ENCODE measurements at places on chromosomes 12 and 14.

DNA sequence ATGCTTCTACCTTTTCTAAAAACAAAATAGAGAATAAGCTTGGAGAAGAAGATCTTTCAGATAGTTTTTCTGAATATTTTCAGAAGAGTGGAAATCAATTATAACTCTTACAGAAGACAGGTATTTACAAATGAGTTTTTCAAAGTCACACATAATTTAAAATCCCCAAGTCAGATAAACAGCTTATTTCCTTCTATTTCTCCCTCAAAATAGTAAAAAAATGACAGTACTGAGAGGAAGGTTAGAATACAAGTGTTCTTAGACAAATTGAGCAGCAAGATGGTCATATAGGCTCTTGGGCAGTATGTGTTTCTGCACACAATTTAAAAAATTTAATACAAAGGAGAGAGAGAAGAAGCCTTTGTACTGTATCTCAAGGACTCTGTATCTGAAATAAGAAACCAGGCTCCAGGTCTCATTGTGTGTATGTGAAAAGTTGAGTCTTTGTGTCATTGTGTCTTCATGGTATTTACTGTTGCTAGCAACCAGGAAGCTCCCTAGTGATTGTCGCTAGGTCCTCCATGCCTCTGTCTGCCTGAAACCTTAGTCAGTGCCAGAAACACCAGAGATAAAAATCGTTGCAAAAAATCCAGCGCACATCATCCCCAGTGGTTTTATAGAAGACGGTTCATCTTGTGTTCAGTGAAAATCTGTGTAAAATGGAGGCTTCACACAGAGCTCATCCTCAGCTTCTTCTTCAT lies 12.9 kb upstream of the TUBA1A start:
- no peak for DNase-seq

DNA sequence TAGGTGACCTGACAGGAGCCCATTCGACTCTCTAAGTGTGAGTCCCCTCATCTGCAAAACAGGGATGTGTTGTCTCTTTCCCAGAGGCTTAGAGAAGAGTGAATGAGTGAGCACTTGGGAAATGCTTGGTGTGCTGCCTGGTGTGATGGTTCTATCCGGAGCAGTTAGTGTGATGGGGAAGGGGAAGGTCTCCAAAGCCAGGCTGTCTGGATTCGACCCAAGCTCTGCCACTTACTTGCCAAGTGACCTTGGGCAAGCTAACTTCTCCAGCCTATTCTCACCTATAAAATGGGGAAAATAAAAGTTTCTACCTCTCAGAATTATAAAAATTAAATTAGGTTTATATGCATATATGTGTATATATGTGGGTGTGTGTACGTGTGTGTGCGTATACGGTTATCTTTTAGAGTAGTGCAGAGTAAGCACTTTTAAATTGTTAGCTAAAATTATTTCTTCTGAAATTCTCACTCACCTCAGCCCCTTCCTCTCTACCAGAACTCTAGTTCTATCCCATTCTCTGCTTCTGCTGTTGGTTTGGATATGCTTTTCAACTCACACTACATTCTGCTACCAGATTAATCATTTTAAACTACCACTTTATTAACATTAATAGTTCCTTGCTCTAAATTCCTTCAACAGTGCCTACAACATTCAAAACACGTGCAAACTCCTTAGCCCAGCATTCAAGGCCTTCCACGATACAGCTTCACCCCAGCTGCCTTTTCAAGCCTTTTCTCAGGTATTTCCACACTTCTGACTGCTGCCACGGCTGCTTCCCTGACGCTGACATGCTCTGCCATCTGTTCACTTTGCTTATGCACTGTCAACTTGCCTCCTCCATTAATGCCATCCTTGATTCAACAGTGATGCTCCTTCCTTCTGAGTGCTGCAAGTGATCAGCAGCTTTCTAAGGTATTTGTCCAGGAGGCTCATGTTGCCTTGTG lies 55.3 kb downstream of the DICER1 start:
- no peak for DNase-seq

GRCh38 chr12:51028813-51029150 lies 2.6 kb upstream of the SLC11A2 start:
- no peak for DNase-seq

- no peak for DNase-seq
These were observed 58.5 kb upstream of the LRTM2 start for GRCh38 chr12:1761857-1762256.

DNA sequence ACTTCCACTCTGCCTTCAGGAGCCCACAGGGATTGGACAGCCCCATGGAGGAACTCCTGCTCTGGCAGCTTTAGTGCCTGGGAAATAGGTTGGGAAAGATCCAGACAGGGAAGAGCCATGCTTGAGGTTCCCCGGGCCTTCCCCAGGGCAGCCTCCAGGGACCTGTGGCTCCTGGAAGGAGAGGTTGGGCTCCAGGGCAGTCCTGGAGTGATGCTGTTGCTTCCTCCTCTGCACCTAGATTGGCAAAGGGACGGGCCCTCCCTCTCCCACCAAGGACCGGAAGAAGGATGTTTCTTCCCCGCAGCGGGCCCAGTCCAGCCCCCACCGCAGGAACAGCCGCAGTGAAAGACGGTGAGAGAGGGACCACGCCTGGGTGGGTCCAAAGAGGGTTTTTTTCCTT lies 16.5 kb downstream of the VASH1 start:
- DNase-seq: no peak

DNA sequence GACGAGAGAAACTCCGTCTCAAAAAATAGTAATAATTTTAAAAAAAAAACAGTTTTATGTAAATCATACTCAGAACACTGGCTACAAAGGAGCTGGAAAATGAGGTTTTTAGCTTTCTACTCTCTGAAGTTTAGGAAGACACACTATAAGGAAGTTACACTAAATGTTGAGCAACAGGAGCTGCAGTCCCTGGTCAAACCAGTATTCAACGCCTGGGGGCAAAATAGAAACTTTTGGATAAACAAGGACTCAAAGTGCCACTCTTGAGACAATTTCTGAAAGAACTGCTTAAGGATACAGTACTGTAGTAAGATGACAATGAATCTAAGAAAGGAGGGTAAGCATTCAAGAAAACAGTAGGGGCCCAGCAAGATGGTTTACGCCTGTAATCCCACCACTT lies 29.3 kb downstream of the ACTR6 start:
- no peak for DNase-seq

All from germinal center (tissue), 1 donor.